ENCODE measurements at places on chromosomes 7 and 10. TPM values are rescaled to one million over a fixed set of nuclear protein-coding genes. Genes with fewer than 3 reads are reported as not detected.

DNA sequence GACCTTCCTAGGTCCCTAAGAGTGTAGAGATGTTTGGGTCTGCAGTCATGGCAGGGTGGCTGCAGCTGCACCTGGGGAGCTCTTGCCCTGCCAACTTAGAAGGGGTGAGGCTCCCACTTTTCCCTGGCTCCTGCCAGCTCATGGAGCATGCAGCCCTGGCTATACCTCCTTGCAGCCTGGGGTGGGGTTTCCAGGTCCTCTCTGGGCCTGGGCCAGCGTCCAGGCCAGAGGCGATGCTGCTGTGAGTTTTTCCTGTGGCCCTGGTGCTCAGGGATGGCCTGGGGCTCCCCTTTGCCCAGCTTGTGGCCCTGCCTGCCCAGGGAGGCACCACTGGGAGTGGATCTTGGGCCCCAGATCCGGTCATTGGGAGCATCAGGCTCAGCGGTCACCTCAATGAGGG is 109.8 kb upstream of the FAM180A start:
- no peak for DNase-seq

DNA sequence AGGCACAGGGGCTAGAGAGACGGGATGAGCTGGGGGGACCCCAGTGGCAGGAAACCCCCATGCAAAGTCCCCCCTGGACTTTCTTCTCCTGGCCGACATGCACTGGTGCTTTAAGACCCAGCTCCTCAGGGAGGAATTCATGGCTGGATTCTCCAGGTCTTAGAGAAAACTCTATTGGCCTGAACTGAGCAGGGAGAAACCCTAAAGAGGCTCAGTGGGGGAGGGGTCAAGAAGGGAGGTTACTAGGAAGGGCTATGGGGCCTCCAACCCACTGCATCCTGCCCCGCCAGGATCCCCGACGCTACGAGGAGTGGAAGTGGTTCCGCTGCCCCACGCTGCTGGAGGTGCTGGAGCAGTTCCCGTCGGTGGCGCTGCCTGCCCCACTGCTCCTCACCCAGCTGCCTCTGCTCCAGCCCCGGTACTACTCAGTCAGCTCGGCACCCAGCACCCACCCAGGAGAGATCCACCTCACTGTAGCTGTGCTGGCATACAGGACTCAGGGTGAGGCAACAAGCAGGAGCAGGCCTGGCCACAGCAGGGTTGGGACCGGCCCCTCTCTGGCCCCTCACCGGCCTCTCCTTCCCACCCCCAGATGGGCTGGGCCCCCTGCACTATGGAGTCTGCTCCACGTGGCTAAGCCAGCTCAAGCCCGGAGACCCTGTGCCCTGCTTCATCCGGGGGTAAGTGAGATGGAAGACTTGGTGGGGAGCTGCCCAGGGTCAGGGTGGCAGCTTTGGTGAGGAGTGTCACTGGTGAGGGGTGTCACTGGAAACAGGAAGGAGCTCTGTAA is 13.8 kb downstream of the ATG9B start:
- no peak for DNase-seq

DNA sequence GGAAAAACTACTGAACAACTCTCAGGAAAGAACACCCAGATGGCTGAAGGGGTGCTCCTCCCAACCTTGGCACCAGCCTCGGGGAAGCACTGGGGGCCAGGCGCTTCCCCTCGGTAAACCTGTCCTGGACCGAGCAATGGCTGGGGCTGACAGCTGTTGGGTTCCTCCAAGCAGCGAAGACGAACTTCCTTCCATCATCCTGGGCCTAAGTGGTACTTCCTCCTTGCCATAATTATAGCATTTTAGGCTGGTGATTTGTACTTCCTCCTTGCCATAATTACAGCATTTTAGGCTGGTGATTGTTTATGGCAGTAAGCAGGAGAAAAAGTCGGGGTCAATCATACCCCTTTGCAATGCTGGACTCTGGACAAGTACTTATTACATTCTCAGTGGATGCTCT is 69.3 kb downstream of the MYOF start:
- DNase-seq = no peak

Gene MYO1G
- total RNA-seq = 0.41 TPM

GRCh38 chr7:70669854-70670253 is 462.1 kb upstream of the GALNT17 start:
- no peak for DNase-seq

Gene RTKN2
- 21.3 TPM for total RNA-seq

Measured in Panc1 (cell line).